Vagina (tissue), 2 donors: ENCODE measurements at places on chromosomes 1 and 21.
A peak's percentile ranks its signal among the peaks of the same experiment; 100 is the strongest.

DNA sequence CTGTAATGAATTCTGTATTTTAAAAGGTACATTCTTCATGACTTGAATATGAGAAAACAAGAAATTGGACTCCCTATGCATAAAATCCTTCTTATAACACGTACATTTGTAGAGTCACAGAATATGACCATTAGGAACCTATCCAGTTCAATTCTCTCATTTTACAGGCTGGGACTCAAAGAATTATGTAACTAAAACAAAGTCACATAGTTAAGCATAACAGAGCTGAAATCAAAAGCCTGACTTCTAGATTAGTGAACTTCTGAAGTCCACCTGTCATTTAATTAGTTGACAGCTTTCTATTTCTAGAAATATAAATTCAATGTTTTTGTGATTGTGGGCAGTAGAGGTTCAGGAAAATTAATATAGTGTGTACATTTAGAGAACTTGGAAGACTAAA, 20.3 kb upstream of the TTLL7 start:
- DNase-seq = no peak

GRCh38 chr1:111705841-111706240, 33.4 kb downstream of the INKA2 start:
- DNase-seq = no peak

- DNase-seq = no peak
Measured at GRCh38 chr1:248590055-248590454, 7.4 kb downstream of the OR2T10 start.

DNA sequence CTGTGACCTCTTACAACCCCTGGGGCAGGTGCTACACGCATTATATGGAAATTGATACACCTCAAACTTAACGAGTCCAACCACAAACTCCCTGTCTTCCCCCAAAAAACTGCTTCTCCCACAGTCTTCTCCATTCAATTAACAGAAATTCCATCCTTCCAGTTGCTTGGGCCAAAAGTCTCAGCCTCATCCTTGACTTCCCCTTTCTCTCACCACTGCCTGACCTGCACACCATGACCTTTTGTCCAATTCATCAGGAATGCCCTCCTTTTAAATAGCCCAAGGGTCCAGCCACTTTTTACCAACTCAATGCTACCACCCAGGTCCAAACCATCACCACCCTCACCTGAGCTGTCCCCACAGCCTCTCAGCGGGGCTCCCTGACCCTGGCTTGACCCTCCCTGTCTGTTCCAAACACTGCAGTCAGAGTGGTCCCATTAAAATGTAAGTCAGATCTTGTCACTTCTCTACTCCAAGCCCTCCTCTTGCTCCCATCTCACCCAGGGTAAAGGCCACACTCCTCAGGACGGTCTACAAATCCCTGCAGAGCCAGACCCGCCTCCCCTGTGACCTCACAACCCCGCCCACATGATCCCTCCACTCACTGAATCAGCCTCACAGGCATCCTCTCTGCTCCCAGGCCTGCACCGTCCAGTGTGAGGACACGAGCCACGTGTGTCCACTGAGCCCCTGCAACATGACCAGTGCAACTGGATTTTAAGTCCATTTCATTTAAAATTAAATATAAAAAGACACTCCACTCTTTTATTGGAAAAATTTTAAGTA, 18.5 kb downstream of the KCNN3 start:
- no peak for DNase-seq

- no peak for DNase-seq
Measured at GRCh38 chr1:48878191-48878940, 101.7 kb upstream of the BEND5 start.

DNA sequence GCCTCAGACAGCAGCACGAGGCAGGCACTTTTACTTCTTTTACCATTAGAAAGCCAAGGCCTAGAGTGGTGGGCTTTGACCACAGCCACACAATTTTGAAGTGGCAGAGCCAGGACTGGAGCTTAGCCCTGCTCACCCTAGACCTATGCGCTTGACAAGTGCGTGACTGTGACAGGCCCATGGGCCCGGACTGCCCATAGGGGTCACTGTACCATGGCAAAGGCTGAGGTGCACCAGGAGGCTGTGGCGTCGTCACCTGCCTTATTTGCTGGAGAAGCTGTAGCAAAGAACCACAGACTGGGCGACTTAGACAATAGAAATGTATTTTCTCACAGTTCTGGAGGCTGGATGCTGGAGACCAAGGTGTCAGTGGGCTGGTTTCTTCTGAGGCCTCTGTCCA, 2.6 kb upstream of the TMEM82 start:
- DNase-seq = no peak

DNA sequence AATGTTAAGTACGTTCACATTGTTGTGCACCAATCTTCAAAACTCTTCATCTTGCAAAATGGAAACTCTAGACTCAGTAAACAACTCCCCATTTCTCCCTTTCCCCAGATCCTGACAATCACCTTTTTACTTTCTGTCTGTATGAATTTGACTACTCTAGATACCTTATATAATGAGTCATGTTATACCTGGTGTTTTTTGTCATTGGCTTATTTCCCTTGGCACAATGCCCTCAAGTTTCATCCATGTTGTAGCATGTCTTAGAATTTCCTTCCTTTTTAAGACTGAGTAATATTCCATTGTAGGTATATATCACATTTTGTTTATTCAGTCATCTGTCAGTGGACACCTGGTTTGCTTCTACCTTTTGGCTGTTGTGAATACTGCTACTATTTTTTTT, 399.5 kb downstream of the LMO4 start:
- no peak for DNase-seq

GRCh38 chr21:28875078-28875477, 117.6 kb downstream of the LTN1 start:
- DNase-seq = no peak

- DNase-seq = no peak
Measured at GRCh38 chr1:248873993-248874533, 15.2 kb upstream of the ZNF692 start.

DNA sequence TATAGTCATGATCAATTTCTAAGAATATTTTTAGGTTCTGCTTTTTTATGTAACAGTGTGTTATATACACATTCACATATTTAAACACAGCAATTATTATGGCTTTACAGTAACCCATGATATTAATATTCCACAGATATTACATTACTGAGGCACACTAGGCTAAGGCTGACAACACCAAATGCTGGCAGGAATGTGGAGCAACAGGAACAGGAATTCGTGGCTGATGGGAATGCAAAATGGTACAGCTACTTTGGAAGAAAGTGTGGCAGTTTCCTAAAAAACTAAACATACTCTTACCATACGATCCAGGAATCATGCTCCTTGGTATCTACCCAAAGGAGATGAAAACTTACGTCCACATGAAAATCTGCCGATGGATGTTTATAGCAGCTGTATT, 1.9 kb upstream of the KCNJ9 start:
- DNase-seq = no peak

DNA sequence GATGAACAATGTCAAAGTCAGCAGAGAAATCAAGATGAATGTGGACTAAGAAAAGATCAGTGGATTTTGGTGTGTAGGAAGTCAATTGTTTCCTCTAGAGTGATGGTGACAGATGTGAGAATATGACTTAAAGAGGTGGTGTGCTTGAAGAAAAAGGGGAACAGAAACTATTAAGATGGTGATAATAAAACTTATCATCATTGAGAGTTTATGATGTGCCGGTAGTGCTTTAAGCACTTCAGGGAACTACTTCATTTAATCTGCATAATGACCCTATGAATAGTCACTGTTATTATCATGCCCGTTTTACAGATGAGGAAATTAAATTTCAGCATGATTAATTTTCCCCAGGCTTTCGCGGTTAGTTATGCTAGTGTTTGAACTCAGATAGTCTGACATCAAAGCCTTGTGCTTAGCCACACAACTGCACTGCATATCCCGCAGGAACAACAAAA, 246.9 kb upstream of the LRRC7 start:
- DNase-seq = no peak

DNA sequence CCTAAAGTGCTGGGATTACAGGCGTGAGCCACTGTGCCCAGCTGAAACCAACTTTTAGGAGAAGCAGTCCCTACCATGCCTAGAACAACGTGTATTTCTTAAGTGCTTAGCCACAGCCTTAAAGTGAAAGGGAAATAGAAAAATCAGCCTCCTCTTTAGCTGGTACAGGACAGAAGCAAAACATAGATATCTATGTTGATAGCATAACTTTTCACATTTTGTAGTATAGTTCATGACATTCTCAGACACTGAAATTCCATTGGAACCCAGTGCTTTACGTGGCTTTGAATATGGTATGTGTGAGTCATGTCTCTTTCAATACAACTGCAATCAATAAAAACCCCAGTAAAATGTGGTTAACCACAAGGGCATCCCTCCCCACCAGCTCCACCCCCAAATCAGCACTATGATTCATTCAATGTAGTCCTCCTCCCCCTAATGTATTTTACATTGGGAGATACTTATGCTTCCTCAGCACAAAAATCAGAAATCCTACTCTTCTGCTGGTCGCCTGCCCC, 32.1 kb downstream of the TGFB2 start:
- DNase-seq = no peak

GRCh38 chr21:46183910-46184624, at the start of gene SPATC1L:
Gene SPATC1L (minus strand): TSS chr21:46184459. CDS start chr21:46182816, 1,643 bp downstream.
- DNase-seq = peak; percentile 89

DNA sequence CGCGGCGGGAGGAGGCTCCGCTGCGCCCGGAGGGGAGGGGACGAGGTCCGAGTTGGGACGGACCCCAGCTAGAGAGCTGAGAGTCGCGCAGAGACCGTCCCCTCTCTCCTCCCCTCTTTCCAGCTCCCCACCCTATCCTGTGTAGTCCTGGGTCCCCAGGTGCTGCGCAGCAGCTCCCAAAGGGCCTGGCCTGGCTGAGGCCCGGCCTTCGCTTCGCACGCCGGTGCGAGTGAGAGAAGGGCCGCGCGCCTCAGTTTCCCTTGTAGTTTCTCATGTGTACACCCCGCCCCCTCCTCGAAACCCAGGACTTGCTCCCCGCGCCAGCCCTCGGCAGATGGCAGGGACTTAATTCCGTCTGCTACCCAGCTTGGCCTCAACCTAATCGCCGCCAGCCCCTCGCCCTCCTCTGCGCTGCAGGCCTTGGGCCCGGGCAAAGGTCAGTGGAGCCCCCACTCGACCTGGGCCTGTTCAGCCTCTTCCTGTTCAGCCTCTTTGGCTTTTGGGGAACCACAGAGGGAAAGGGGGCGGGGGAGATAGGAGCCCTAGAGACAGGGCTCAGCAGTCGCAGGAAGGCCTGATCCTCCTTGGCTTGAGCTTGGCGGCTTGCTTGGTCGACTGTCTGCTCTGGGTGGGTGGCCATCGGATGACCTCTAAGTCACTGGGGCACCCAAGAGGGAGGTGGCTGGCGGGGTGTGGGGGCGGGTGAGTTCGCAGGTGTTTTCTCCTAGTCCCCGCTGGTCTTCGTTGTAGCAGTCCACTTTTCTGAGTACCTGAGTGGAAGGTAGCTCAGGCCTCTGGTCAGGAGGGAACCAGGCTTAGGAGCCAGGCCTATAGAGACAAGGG, 1.0 kb downstream of the ZNF687 start:
- DNase-seq = no peak

GRCh38 chr1:247111259-247111699, 7.1 kb upstream of the ZNF669 start:
- no peak for DNase-seq

GRCh38 chr1:3126756-3127678, 58.0 kb downstream of the PRDM16 start:
- DNase-seq = no peak

- DNase-seq = no peak
Measured at GRCh38 chr1:197486946-197487345, 218.9 kb downstream of the CRB1 start.

DNA sequence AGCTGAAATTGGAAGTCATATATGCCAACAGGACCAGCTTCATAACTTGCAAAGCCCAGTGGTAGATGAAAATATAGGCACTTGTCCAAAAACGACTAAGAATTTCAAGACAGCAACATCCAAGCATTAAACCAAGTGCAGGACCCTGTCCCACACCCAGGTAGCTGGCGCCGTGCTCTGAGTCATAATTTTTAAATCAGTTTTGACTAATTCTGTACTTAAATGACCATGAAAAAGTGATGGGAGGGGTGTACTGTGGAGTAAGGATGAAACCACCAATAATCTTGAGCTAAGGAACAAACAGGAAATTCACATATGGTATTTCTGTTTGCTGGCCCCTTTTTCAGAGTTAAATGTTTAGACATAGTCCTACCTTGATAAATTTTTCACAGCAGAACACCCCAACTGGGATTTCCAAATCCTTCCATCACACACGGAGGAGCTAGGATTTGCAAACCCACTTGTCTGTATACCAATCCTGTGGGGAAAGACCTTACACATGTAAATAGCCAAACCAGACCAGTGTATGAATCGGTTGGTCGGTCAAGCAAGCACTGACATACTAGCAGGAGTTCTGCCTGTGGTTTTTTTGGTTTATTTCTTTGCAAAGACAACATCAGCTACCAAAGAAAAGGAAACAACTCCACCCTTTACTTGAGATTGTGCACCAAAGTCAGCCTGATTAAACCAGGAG, 235.7 kb upstream of the RAB4A start:
- no peak for DNase-seq

- no peak for DNase-seq
Measured at GRCh38 chr1:39666772-39667171, 5.1 kb downstream of the NT5C1A start.

GRCh38 chr1:48495911-48496310, 23.9 kb upstream of the SPATA6 start:
- no peak for DNase-seq

GRCh38 chr1:5913876-5914275, 78.3 kb downstream of the NPHP4 start:
- no peak for DNase-seq

- peak; percentile 72 for DNase-seq
Measured at GRCh38 chr1:29675481-29676263, 439.4 kb downstream of the PTPRU start.

GRCh38 chr1:177289532-177289931, 118.8 kb downstream of the BRINP2 start:
- no peak for DNase-seq

GRCh38 chr1:89941110-89941766, 53.7 kb upstream of the ZNF326 start:
- no peak for DNase-seq

DNA sequence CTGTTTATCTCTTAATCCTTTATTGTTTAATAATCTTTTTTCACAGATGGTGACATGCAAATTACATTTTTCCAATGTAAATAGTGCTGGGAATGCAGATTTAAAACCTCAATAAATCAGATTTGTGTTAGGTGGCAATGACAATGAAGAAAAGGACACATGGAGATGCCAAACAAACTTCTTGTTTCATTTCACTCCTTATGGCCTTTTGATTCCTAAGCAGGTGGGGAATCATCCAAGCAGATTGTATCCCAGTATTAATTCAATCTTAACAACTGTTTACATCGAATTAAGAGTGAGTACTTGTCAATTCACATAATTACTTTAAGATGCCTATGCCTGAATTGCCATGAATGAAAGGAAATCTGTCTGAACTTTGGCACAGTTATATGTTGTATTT, 98.9 kb upstream of the RGS18 start:
- no peak for DNase-seq

- DNase-seq = no peak
Measured at GRCh38 chr1:31796707-31797106, 19.1 kb downstream of the SPOCD1 start.

- no peak for DNase-seq
Measured at GRCh38 chr1:235781807-235782206, 84.9 kb downstream of the LYST start.
